ENCODE measurements at places on chromosomes 6 and 20.
A peak's percentile ranks its signal among the peaks of the same experiment; 100 is the strongest.

- DNase-seq = no peak
Measured at GRCh38 chr20:33372993-33373441, 28.3 kb downstream of the CDK5RAP1 start.

- no peak for DNase-seq
Measured at GRCh38 chr6:70834520-70834919, 122.3 kb downstream of the B3GAT2 start.

- no peak for DNase-seq
Measured at GRCh38 chr6:145086197-145086596, 649.1 kb downstream of the EPM2A start.

DNA sequence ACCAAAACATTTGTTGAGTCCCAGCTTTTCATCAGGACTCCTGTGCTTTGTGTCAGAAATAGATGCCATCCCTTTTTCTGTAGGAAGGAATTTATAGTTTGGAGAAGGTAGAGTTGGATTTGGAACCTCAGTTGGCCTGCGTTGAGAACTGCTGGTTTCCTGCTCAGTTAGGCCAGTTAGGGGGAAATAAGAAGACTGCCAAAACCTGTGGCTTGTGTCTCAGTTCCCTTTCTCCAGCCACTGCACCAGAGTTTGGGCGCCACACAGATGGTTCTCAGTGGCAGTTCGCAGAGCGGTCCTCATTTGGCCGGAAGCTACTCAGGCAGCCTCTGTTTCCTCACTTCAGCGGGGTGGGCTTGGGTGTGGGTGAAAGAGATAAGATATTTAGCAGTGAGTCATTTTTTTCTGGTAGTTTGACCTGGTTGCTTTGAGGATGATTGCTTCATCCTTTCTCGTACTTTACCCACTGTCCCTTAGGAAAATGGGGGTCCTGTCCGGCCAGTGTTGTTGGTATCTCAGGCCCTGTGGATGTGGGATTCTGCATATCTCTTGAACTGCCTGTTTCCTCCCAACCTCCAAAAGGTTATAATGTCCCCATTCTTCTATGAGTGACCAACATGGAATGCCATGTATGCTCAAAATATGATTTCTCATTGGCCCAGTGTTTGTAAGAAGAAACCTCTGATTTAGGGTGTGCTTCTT lies 53.7 kb downstream of the JARID2 start:
- peak; percentile 97 for DNase-seq

- no peak for DNase-seq
Measured at GRCh38 chr20:56423886-56424285, 11.8 kb downstream of the CASS4 start.

- no peak for DNase-seq
Measured at GRCh38 chr6:119077391-119077642, 1.1 kb downstream of the FAM184A start.

- no peak for DNase-seq
Measured at GRCh38 chr6:112682071-112682470, 334.9 kb downstream of the RFPL4B start.

GRCh38 chr6:163019926-163020325 lies 292.2 kb downstream of the PACRG start:
- DNase-seq = no peak

- no peak for DNase-seq
Measured at GRCh38 chr6:31529329-31530150, 778 bp downstream of the MCCD1 start.

GRCh38 chr6:128259730-128260685 lies 260.4 kb downstream of the PTPRK start:
- DNase-seq = no peak

Measured in hematopoietic multipotent progenitor cell treated with erythropoietin and hydrocortisone succinate and interleukin-3 and kit ligand, for 6 days (in vitro differentiated cells).